ENCODE measurements at places on chromosomes 3 and 15.

GRCh38 chr15:87653646-87654045 is 602.9 kb downstream of the NTRK3 start:
- DNase-seq, result no peak

DNA sequence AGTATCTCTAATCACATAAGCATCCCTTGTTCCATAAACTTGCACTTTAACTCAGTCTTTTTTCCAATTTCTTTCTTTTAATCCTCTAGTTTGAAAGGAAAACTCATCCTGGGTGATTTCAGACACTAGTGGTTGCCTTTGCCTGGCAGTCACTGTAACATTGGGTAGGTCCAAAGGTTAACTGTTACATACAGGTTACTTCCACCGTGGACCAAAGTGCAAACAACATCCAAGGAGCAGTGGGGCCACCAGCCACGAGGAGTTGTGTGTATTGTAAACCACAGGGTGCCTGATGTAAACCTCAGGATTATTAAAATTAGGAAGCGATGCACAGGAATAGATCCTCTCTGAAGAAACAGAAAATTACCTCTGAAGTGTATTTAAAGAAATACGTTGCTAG is 75.0 kb downstream of the HCN4 start:
- no peak for DNase-seq

DNA sequence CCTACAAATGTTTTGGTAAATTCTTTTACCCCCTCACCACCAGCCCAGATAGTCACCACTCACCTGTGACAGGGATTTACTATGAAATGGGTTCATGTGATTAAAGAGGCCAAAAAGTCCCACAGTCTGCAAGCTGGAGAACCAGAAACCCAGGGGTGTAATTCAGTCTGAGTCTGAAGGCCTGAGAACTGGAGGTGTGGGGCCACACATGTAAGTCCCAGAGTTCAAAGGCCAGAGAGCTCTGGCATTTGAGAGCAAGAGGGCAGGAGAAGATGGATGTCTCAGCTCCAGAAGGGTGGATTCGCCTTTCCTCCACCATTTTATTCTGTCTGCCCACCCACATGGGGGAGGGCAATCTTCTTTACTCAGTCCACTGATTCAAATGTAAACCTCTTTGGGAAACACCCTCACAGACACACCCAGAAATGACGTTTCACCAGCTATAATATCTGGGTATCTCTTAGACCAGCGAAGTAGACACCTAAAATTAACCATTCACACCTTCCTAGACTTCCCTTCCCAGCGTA is 11.9 kb downstream of the RTP3 start:
- DNase-seq, result no peak

DNA sequence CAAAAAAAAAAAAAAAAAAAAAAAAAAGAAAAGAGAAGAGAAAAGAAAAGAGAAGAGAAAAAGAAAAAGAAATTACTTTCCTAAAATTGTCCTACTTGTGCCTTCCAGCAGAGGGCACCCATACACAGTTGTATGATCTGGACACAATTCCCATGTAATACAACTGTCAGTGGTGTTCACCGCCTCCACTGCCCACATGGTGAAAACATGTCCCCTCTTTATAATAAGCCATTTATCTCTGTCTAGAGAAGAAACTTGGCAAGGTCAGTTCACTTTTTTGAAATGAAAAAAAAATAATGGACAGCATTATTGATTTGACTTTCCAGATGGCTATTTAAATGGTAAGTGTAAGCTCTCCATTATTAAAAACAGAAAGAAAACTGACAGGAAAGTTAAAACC is 459.4 kb downstream of the GBE1 start:
- DNase-seq, result peak; percentile 70

- DNase-seq, result no peak
Measured at GRCh38 chr3:83946049-83946448, 1012.7 kb upstream of the CADM2 start.

DNA sequence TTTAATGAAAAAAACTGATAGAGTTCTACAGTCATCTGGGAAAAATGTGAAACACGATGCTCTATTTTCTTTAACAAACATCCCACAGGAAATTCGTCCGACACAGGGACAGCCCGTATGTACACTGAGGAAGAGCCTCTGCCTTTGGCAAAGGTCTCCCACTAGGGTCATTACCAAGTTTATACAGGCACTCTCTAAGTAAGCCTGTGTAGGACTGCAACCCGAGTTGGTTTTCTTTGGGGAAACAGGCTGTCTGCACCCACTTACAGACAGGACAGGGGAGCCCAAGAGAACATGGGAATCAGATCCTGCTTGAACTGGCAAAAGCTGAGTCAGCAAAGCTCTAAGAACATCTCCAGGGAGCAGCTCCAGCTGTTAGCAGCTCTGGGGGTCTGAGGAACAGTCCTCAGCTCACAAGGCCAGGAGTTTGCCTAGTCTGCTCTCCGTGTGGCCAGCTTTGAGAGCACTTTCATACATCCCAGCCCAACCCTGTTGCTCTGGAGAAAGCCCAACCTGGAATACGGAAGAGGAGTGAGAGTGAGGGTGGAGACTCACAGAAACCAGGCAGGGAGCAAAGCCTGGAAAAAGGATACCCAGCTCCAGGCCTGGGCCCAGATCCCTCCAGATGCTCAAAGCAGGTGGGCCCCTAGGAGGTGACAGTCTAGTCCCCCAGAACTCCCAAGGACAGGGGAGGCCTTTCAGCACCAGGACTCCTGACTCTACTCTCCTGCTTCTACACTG is 1.9 kb downstream of the TBC1D2B start:
- DNase-seq, result no peak

- DNase-seq, result no peak
Measured at GRCh38 chr3:169615833-169616232, 47.7 kb downstream of the MECOM start.

DNA sequence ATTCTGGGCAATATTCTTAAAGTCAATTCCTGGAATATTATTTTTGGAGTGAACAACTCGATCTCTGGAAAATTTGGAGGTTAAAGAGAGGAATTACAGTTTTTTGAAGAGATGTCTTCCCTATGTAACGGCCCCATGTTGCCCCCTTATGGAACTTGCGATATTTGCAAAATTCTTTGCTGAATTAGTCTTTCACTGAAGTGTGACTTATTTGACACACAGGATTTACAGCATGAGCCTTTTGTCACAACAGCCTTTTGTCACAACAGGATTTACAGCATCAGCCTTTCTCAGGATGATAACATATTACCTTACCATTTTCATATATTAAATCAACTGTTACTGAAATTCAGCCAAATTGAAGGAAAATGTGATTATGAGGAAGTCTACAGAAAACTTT is 37.8 kb upstream of the SPTSSB start:
- DNase-seq, result peak; percentile 50
